ENCODE measurements at places on chromosomes 1 and 21.

GRCh38 chr1:168521401-168522000 lies 22.3 kb downstream of the XCL2 start:
- no peak for DNase-seq

DNA sequence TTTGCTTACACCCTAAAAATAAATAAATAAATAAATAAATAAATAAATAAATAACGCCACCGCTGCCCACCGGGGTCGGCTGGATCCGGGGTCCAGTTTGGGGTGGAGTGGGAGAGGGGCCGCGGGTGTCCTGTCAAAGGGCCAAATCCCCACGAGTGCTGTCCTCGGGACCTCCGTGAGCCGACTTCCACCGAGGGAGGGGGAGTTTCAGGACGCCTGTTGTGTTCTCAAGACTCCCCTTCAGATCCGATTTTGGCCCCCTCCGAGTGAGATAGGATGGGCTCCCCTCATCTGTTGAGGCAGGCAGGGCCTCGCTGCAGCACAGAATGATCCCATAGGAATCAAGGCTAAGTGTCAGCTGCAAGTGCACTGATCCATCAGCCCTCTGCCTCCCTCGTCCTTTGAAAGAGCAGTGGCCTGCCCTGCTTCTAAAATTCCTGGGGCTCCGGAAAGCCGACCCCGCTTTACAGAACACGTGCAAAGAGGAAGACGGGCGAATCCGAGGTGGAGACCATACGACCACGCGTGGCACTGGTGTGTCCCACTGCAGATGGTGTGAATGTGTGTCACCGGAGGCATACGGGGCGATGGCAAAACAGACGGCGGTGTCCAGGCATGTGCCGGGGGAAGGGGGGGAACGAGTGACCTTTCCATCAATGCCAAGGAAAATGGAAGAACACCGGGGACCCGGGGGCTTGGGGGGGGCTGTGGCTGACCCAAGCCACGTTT lies 3880.5 kb downstream of the SRGAP2C start:
- DNase-seq: no peak

- peak; percentile 81 for DNase-seq
Measured at GRCh38 chr1:47906009-47906432, 91.2 kb downstream of the TRABD2B start.

- no peak for DNase-seq
Measured at GRCh38 chr1:21028520-21029145, 148.1 kb downstream of the EIF4G3 start.

GRCh38 chr1:168466092-168466713 lies 77.6 kb downstream of the XCL2 start:
- peak; percentile 22 for DNase-seq

GRCh38 chr21:45461369-45461750 lies 56.4 kb downstream of the COL18A1 start:
- no peak for DNase-seq

- DNase-seq: no peak
Measured at GRCh38 chr1:15343729-15344128, 66.0 kb upstream of the EFHD2 start.

GRCh38 chr1:211579440-211580302 lies 710 bp upstream of the SLC30A1 start:
- DNase-seq: peak; percentile 30

DNA sequence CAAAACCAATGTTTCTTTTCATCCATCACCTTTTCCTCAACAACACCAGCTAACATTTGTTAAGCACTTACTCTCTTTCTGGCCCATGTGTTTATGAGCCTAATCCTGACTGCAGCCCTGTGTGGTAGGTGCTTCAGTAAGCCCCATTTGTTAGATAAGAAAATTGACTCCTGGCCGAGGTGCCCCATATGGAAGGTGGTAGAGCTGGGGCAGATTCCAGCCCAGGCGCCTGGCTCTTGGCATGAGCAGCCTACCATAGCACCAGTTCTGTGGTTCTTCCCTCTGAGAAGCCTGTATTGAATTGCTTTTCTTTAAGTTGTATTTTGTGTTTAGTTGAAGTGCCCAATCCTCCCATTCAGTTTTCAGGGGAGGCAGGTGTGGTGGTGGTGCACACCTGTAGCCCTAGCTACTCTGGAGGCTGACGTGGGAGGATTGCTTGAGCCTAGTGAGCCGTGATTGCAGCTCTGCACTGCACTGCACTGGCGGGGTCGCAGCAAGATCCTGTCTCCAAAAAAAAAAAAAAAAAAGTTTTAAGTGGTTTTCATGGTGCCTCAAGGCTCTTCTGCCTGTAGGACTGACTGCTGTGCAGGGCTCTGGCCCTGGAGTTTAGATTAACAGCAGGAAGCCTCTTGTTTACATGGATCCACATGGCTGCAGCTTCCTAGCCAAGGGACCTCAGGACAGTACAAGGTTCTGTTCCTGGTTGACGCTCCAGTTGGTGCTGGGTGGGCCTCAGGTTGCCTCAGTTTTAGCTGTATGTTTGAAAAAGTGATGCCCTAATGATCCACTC lies 125.9 kb downstream of the MRPS6 start:
- DNase-seq: no peak

DNA sequence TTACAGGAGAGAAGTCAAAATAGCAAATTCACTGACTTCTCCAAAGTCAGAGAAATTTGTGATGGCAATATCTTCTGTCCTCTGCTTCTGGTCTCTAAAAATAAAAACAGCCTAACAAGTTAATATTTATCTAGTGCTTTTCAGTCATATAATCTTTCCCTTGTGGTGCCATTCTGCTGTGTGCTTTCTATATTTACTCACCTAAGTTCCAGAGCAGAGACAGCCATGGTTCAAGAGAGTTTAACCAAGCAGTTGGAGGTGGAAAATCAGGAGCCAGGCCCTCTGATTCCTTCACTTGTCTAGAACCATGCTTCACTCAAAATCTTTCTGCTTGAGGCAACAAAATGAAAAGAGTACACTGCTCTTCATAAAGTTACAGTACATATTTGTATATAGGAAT lies 39.3 kb downstream of the BRINP2 start:
- DNase-seq: no peak

- DNase-seq: no peak
Measured at GRCh38 chr1:54237586-54237985, 37.6 kb downstream of the MRPL37 start.

DNA sequence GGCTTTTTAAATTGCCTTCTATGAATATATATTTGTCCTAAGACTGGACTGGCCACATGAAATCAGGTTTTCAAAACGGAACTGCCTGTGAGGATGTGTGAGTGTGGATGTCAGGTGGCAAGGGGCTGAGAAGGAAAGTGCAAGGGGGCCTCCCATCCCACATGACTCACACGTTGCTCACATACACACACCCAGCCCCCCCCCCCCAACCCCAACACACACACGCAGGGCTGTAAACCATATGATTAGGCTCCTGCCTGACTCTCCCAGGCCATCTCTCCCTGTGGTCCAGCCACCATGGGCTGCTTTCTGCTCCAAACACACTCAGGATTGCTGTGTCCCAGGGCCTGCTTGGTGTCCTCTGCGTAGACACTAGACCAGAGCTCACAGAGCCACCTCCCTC lies 22.4 kb downstream of the DEGS1 start:
- peak; percentile 18 for DNase-seq

DNA sequence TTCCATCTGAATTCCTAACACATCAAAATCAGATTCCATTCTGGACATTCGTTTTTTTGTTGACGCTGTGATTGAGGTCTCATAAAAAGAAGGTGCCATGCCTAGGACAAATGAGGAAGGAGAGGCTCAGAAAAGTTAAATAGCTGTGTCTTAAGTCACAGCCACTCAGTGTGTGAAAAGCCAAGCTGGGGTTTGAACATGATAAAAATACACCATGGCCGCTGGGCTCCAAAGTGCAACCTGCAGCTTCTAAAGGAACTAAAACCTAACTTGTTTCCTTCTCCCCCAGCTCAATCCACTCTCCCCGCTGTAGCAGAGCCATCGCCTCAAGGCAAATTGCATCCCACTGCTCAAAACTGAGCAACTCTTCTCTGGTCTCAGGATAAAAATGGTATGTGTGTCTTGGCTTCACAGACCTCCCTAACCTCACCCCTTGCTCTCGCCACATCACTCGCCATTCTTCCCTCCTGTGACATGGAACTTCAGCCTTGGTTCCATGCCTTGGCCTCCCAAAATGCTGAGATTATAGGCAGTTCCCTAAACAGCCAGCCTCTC lies 22.1 kb upstream of the FAM20B start:
- no peak for DNase-seq

- DNase-seq: no peak
Measured at GRCh38 chr1:176987016-176987415, 177.5 kb downstream of the ASTN1 start.

GRCh38 chr1:80047791-80048190 lies 1041.3 kb upstream of the ADGRL4 start:
- DNase-seq: no peak

DNA sequence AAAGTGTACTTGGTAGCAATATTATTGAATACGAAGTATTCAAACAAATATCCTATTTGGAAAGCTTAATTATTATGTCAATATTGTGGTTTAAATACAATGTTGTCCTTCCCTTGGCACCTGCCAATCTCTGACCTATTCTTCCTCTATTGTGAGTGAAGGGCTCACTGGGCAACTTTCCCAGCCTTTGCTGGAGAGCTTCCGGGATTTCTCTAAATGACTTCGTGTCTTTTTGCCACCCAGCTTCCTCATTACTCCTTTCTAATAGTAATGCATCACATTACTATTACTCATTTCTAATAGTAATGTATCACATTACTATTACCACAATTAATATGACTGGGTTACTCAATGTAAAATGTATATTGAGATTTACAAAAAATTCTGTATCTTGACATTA lies 880.6 kb downstream of the BRINP3 start:
- no peak for DNase-seq

DNA sequence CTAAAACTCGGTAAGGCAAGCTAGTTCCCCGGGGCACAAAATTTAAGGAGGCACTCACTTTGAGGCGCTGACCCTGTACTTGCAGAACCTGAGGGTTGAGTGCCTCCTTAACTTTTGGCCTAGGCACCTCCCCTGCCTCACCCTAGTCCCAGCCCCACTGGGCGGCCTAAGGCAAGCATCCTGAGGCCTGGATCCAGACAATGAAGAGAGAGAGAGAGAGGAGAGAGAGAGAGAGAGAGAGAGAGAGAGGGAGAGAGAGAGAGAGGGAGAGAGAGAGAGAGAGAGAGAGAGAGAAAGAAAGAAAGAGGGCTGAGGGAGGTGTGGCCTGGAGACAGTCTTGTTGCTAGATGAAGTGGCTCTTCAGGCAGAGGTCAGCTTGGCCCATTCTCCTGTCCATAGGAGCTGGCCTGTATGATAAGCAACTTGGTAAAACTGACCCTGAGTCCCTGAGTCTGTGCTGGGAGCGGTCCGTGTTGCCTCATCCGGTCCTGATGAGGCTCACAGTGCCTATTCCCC lies 7.4 kb upstream of the LRRN2 start:
- no peak for DNase-seq

All from DMS79 (cell line).